ENCODE measurements at places on chromosomes 5 and 9.
A peak's percentile ranks its signal among the peaks of the same experiment; 100 is the strongest.

DNA sequence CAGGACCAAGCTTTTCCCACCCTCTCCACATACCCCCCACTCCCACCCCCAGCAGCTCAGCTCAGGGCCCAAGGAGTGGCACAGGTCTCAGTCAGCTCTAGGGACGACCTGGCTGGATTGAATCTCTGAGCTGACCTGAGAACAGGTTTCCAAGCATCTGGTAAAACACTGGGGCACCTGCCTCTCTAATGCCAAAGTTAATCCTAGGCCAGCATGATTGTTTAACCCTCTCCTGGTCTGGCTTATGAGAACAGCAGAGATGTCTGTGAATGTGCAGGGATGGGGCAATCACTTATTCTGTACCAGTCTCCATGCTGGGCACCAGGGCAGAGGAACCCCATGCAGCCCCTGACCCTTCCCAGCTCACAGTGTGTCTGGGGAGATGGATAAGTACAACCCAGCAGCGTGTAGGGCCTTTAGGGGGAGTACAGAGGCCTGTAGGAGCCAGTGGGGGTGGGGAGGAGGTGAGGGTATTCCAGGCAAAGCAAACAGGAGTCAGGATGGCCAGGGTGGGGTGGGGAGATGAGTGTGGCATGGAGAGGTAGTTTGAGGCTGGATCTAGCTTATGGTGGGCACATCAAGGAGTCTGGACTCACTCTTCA, 678 bp upstream of the KIF12 start:
- no peak for DNase-seq

GRCh38 chr9:94912700-94913249, 186.3 kb downstream of the AOPEP start:
- no peak for DNase-seq

- peak; percentile 49 for DNase-seq
Measured at GRCh38 chr5:124662181-124662781, 84.2 kb downstream of the ZNF608 start.

DNA sequence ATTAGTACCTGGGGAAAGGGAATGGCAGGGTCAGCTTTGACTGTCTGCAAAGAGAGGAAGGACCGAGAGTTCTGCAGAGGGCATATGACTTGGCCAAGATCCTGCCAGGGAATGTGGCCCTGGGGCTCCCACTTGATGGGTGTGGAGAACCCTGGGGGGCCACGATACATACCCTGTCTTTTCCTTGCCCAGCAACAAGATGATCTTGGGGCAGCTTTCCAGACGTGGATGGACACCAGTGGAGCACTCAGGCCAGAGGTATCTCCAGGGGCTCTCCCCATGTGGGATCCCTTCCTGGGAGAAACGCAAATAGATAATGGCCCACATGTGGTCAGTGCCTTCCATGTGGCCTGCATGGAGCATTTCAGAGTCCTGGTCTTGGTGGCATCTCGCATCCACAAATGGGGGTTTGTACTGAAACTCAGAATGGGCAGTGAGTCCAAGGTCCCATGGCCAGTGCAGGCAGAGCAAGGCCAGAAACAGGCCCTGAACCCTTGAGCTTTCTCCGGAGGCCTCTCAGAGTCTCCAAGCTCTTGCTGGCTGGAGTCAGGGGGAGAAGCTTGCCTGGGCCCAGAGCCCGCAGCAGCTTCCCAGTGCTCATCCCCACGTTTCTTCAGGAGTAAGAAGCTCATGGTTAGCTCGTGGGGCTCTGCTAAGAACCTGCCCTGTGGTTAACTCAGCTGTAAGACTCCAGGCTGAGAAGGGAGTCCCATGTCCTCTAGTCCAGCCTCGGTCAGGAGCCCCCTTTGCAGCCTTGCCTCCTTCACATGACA, 18.3 kb upstream of the ORM1 start:
- no peak for DNase-seq

- no peak for DNase-seq
Measured at GRCh38 chr9:89497257-89497963, 503 bp downstream of the SEMA4D start.

DNA sequence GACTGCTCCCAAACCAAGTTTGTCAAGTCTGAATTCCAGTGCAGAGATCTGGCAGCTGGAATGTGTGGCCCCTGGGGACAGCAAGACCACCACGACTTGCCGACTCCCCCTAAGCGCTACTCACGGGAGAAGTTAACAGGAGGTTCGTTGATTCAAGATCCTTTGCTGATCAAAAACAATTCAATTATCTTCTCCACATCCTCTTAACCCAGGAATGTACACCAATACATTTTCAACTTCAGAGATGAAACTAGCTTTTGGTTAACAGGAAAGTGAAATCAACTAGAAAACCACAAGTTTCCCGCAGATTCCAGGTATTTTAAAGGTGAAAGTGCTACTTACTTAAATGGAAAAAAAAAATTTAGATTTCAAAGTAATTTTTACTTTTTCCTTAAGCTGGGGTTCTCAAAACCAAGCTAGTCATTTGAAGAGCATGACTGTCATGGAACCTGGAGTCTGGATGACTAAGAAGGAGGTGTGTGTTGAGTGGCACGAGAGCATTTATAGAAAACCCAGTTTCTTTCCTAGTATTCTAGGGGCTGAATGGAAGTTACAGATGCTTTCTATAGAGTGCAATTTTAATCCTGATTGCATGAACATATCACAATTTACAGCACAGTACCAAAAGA, 257.5 kb upstream of the PANK3 start:
- DNase-seq: no peak

DNA sequence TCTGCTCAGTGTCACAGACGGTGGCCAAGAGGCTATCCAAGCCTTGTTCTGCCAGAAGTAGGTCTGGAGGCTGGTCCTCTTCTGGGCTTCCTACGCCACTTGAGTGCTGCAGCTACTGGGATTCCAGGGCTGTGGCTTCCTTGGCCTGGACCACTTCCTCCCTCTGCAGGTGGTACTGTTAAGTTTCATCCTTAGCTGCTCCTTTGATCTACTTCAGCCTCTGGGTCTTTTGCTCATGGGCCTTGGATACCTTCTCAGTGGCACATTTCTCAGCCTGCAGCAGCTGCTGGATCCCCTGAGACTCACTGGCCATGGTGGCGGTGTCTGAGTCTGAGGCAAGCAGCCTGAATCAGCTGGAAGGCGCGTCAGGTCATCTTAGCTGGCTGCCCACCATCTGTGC, 10.3 kb downstream of the CNOT8 start:
- DNase-seq: no peak

GRCh38 chr5:156476678-156477077, 149.7 kb downstream of the SGCD start:
- no peak for DNase-seq

- DNase-seq: no peak
Measured at GRCh38 chr9:86470326-86470725, 116.1 kb upstream of the TUT7 start.

DNA sequence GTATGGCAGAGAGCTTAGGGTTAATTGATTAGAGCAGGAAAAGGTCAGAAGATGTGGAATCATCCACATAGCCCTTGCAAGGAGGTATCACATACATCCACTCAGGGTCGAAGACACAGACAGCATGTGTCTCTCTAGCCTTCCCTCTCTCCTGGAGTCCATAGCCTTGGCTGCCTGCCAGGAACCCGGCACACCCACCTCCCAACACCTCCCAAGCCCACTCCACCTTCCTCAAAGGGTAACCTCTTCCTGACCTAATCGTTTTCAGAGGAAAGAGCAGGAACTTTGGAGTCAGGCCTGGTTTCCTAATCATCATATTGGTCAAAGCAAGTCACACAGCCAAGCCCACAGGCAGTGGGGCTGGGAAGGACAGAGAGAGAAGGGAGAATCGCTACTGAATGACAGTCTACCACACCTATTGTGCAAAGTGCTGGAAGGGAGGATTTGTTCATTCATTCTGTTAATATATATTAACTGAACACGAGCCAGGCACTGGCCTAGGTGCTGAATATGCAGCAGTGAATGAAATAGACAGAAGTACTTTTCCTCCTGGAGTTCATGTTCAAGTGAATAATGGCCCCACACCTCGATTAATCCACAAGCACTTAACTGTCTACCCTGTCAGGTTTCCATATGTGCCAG, 107.8 kb downstream of the KCNIP1 start:
- no peak for DNase-seq

DNA sequence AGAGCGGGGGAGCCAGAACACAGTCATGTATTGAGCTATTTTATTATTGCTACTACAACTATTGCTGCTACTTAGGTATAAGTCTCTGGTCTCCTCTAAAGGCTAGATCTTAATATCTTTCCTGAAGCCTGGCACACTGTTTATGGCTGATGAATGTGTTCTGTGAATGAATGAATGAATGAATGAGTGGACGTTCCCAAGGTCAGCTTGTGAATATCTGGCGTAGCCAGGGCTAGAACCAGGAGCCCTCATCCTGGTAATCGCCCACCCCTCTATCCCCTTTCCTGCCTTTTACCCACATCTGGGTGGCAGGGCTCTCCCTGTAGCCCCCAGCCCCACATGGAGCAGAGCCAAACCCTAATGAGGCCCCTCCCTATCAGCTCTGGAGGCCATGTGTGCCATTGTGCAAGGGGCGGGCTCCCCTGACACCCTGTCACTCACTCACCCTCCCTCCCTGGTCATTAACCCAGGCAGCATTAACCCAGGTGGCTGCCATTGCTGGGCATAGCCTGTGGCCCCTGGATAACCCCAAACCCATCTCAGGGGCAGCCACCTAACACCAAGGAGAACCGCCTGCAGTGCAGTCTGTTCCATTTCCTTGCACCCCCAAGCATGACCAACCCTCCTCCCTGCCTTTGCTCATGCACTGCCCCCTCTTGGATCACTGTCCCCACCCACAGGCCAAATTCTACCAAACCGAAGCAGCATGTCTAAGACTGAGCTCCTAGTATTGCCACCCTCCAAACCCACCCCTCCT, 2.0 kb upstream of the AKNA start:
- DNase-seq: no peak

DNA sequence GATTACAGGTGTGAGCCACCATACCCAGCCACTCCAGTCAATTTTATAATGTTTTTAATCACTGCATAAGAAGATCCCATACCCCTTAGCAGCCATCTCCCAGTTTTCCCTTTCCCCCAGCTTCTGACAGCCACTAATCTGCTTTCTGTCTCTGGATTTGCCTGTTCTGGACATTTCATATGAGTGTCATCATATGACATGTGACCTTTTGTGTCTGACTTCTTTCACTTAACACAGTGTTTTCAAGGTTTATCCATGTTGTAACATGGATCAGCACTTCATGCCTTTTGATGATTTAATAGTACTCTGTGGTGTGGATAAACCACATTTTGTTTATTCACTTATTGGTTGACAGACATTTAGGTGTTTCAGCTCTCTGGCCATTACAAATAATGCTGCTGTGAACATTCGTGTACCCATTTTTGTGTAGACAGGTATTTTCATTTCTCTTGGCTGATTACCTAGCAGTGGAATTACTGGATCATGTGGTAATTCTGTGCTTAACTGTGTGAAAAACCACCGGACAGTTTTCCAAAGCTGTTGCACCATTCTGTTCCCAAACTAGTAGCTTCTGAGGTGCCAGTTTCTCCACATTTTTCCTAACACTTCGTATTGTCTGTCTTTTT, 8.6 kb downstream of the SUSD3 start:
- no peak for DNase-seq

- no peak for DNase-seq
Measured at GRCh38 chr9:23306731-23307130, 519.3 kb downstream of the ELAVL2 start.

- no peak for DNase-seq
Measured at GRCh38 chr5:8953911-8954438, 591.9 kb downstream of the SEMA5A start.

DNA sequence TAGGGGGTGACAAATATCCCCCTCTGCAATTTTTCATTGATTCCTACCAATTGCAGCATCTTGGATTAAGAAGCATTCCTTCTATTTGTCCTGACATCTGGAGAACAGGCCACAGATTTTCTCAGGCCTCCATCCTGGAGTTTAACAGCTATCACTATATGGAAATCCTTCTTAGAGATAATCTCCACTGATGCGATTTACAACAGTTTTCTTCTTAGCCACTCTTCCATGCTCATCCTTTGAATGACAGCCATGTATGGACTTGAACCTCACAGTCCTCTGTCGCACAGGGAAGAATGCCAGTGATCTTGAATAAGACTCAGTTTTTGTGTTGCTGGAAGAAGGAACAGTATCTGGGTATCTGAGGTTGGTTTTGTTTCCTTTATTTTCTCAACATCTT, 73.2 kb downstream of the PGM5 start:
- no peak for DNase-seq

DNA sequence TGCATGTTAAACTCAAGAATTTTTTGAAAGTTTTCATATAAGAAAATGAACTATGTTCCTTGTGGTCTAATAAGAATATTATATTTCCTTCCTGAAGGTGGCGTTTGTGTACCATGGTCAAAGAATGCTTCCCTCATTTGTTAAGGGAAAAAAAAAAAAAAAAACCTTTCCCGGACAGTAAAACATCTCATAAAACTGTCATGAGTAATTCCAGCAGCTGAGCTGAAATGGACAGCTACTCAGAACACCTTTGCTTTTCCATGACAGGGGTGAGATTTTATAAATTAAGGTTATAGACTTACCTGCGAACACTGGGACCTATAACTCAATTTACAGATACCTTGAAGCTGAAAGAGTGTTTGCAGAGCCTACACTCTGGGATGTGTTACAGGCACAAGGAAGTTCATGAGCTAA, 113.2 kb upstream of the RANBP3L start:
- DNase-seq: peak; percentile 15

DNA sequence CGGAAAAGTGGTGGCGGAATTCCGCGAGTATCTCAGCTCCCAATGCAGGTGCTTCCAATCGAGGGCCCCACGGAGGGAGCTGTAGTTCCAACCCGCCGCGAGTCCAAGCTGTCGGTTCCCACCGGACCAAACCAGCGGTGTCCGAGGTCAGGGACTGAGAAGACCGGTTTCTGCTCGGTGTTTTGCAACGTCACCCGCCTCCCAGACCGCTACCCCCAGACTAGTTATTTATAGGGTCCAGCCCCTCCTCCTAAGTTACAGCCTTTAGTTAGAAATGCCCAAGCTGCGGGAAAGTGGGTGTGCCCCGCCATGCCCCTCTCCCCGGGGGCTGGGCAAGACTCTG, 677 bp upstream of the MYORG start:
- no peak for DNase-seq

DNA sequence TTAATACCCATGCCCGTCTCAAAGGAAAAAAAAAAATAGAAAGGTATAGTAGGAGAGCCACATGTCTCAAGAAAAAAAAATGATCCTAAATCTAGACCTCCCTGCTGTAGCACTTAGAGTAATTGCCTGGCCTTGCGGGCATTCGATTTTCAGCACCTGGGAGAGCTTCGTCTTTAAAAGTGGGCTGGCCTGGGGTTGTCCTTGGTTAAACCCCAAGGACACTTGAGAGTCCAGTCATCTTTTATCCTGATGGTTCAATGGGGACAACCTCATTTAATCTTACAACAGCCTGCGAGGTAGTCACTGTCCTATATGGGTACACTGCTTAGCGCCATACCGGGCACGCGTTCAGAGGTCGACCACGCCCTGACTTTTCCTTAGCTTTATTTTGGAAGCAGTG, 60.1 kb downstream of the MAT2B start:
- DNase-seq: no peak

- no peak for DNase-seq
Measured at GRCh38 chr9:27460226-27461023, 63.7 kb upstream of the IFNK start.

Data from SK-N-DZ (cell line).